ENCODE measurements at places on chromosomes 5 and 9.

GRCh38 chr9:125507226-125507625 is 199.8 kb downstream of the MAPKAP1 start:
- H3K4me3 ChIP-seq: no peak overlapping the region
- no peaks in the 10 kb centered on the region for H3K36me3 ChIP-seq
- DNase-seq: no peak
- H3K27ac ChIP-seq: no peak overlapping the region
- H3K27me3 ChIP-seq: no peaks in the 10 kb centered on the region

GRCh38 chr5:148372166-148372725 is 11.5 kb upstream of the FBXO38 start:
- H3K27me3 ChIP-seq: no peaks in the 10 kb centered on the region
- DNase-seq: no peak
- H3K36me3 ChIP-seq: no peaks in the 10 kb centered on the region
- no peak overlapping the region for H3K27ac ChIP-seq
- H3K4me3 ChIP-seq: no peak overlapping the region

DNA sequence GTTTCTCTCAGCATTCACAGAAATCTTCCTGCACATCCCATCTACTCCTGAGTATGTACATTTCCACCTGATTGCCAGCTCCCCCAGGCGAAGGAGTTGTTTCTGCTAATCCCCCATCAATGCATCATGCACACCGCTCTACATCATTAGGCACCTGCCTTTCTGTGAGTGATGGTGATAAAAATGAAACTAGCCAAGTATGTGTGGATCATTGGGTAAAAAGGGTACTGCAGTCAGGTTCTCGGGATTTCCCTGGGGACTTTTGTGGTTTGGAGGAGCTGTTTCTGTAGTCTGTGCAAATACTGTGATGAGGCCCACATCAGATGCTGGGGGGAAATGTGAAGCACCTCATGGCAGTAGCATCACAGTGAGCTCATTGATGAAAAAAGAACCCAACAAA is 30.4 kb downstream of the CAMK4 start:
- no peak overlapping the region for H3K27ac ChIP-seq
- no peak for DNase-seq
- H3K4me3 ChIP-seq: no peak overlapping the region
- H3K4me1 ChIP-seq: no peaks in the 10 kb centered on the region
- H3K27me3 ChIP-seq: 0 out of 2 replicates have a peak, but pooled peaks cover 2% of the 10 kb centered on the region
- H3K36me3 ChIP-seq: no peaks in the 10 kb centered on the region

DNA sequence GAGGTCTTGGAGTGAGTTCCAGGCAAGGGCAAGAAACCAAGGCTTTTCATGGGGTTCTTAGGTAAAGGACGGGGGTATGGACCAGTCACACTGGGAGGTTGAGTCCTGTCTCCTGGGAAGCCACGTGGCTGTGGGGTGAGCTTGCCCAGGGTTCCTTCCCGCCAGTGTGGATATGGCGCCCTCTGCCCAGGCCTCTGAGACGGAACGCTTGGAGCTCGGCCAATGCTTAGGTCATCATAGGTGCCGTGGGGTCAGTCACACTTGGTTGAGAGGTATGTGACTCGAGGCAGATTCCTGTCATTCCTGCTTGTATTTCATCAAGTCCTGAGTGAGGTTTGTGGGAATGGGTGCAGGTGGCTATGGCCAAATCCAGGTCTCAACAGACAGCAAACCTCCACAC is 46.2 kb downstream of the TENT4A start:
- H3K4me3 ChIP-seq: no peak overlapping the region
- no peaks in the 10 kb centered on the region for H3K4me1 ChIP-seq
- H3K27me3 ChIP-seq: no peaks in the 10 kb centered on the region
- DNase-seq: no peak

DNA sequence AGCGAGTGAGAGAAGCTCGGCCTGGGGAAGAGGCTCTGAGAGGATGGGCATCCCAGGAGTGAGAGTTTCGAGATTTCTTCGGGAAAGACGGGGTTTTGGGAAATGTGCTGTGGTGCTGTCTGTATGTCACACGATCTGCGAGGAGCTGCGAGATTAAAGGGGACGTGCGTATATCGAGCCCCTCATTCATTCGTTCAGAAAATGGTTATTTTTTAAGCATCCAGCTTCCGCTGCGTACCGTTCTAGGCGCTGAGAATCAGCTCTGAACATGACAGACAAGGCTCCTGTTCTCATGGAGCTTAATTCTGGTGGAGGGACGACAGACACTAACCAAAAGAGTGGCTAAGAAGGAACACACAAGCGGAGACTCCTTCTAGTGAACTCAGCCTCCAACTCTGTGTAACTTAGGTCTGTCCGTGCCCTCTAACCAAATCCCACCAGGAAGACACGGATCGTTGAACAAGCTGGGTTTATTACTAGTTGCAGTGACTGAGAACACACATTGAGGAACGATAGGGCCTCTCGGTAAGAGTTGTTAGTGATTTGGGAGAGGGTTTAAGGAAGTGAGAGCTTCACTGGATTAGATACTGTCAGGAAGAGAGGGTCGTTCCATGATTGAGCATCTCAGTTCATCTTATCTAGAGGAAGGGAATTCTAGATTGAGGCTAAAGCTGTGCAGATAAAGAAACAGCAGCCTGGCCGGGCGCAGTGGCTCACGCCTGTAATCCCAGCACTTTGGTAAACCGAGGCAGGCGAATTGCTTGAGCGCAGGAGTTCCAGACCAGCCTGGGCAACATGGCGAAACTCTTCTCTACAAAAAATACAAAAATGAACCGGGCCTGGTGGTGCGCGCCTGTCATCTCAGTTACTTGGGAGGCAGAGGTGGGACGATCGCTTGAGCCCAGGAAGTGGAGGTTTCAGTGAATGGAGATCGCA is 1.0 kb upstream of the FBXW11 start:
- H3K27ac ChIP-seq: no peak overlapping the region
- peak; percentile 72 for DNase-seq
- H3K27me3 ChIP-seq: no peaks in the 10 kb centered on the region
- peak overlapping the region; percentile 83 for H3K4me3 ChIP-seq
- peaks cover 35% of the 10 kb centered on the region for H3K4me1 ChIP-seq

DNA sequence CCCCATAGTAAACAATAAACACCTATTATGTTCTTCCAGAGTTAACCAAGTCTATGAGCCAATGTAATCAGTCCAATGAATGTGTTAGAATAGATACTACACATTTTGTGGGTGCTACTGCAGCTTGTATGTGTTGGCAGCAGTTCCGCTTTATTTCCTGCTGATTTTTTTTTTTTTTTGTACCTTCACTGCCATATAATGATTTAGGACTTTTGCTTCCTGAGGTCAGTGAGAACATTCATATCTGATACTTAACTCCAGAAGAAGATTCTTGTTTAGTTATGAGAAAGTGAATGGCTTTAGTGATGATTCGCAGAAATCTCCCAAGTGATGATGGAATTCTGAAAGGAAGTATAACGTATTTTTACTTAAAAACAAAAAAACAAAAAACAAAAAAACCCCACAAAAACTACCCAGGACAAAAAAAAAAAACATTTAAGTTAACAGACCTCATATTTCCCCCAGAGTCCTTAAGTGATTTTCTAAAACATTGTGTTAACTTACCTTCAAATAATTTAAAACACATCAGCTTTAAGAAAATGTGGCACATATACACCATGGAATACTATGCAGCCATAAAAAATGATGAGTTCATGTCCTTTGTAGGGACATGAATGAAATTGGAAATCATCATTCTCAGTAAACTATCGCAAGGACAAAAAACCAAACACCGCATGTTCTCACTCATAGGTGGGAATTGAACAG is 24.7 kb upstream of the LMNB1 start:
- no peaks in the 10 kb centered on the region for H3K36me3 ChIP-seq
- H3K27me3 ChIP-seq: no peaks in the 10 kb centered on the region
- DNase-seq: no peak
- peaks cover 8% of the 10 kb centered on the region for H3K4me1 ChIP-seq

- no peak overlapping the region for H3K27ac ChIP-seq
- DNase-seq: no peak
- no peaks in the 10 kb centered on the region for H3K4me1 ChIP-seq
- H3K27me3 ChIP-seq: no peaks in the 10 kb centered on the region
These were observed 124.3 kb downstream of the SUSD1 start for GRCh38 chr9:112050544-112051475.

DNA sequence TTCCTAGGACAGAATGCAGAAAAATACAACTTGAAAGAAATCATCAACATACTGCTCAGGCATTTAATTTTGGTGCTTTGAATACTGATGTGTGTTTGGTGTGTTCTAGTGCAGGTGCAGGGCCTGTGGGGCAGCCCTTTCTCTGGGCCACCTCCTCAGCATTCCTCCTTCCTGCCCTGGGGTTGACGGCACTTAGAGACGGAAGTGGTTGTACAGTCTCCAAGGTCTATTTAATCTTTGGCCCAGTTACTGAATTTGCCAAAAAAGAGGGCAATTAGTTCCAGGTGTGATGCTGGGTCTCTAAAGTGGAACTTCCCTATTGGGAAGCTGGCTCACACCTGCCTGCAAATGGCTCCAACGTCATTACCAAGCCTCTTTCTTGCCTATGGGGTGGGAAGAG is 269.0 kb downstream of the SH3GL2 start:
- H3K4me1 ChIP-seq: no peaks in the 10 kb centered on the region
- H3K36me3 ChIP-seq: no peaks in the 10 kb centered on the region
- no peak overlapping the region for H3K4me3 ChIP-seq

Data from Karpas-422 (cell line).